Activated CD8-positive, alpha-beta T cell treated with anti-CD3 and anti-CD28 coated beads for 36 hours (primary cell): ENCODE measurements at places on chromosomes 2 and 18. TPM values are rescaled to one million over a fixed set of nuclear protein-coding genes. Genes with fewer than 3 reads are reported as not detected.

GRCh38 chr2:177332026-177332991 lies 60.3 kb upstream of the AGPS start:
- DNase-seq = peak; percentile 51
- H3K36me3 ChIP-seq = no peaks in the 10 kb centered on the region
- no peaks in the 10 kb centered on the region for H3K27me3 ChIP-seq
- H3K4me1 ChIP-seq = peaks cover 7% of the 10 kb centered on the region
- no peak overlapping the region for H3K4me3 ChIP-seq
- no peak overlapping the region for H3K27ac ChIP-seq

The CRYGC gene
- total RNA-seq = not detected

The ALPP gene
- total RNA-seq = not detected

The MEP1B gene
- not detected for total RNA-seq

GRCh38 chr2:127637236-127637630 lies 8.7 kb upstream of the GPR17 start:
- H3K27ac ChIP-seq = peak overlapping the region; percentile 30
- DNase-seq = no peak
- H3K36me3 ChIP-seq = no peaks in the 10 kb centered on the region
- no peaks in the 10 kb centered on the region for H3K27me3 ChIP-seq
- peaks cover 65% of the 10 kb centered on the region for H3K4me1 ChIP-seq

DNA sequence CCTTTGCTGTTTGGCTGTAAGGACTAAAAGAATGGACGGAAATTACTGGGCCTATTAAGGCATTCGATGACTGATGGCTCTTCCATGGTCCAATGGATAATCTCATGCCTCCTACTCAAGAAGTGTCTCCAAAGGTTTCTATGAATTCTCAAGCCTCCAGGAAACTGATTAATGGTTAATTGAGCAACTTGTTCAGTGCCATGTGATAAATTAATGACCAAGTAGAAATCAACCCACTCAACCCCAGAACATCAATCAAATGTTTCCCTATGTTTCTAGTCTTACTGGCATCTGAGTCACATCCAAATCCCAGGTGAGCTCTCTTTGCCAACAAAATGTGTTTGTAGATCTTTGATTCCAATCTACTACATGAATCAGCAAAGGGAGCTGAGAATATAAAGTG lies 103.6 kb downstream of the NXPH2 start:
- no peak overlapping the region for H3K4me3 ChIP-seq
- no peak for DNase-seq
- H3K27ac ChIP-seq = no peak overlapping the region

- no peak overlapping the region for H3K4me3 ChIP-seq
- no peak overlapping the region for H3K27ac ChIP-seq
- no peaks in the 10 kb centered on the region for H3K36me3 ChIP-seq
These were observed 68.2 kb upstream of the MC2R start for GRCh38 chr18:13983506-13983905.

GRCh38 chr2:152716805-152717227 lies 445 bp downstream of the PRPF40A start:
- peak overlapping the region; percentile 99 for H3K27ac ChIP-seq
- peak; percentile 51 for DNase-seq
- H3K36me3 ChIP-seq = peaks cover 55% of the 10 kb centered on the region
- H3K4me1 ChIP-seq = peaks cover 52% of the 10 kb centered on the region

- H3K4me3 ChIP-seq = no peak overlapping the region
- no peak for DNase-seq
- H3K27ac ChIP-seq = no peak overlapping the region
These were observed 161.9 kb upstream of the SKOR2 start for GRCh38 chr18:47413327-47413726.

DNA sequence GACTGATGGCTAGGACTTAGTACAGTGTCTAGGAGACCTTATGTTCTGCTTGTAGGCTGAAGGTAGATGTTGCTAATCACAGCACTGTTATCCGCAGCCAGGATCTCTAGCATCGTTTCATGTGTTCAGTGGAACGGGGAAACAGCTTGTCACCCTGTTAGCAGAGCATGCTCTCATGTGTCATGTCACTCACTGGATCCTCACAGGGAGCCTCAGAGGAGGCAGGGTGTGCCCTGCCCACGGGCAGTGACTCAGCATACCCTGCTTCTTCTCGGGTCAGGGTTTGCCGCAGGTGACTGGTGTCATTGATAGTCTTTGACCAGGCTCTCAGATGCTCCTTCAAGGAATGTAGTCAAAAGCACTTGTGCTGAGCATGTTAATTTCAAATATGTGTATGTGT lies 44.4 kb downstream of the RPIA start:
- H3K27ac ChIP-seq = peak overlapping the region; percentile 74
- no peaks in the 10 kb centered on the region for H3K27me3 ChIP-seq
- DNase-seq = peak; percentile 41
- H3K36me3 ChIP-seq = peaks cover 17% of the 10 kb centered on the region
- no peak overlapping the region for H3K4me3 ChIP-seq

GRCh38 chr2:215699700-215700538 lies 264.1 kb upstream of the FN1 start:
- no peak overlapping the region for H3K4me3 ChIP-seq
- H3K27me3 ChIP-seq = no peaks in the 10 kb centered on the region
- no peak for DNase-seq
- no peaks in the 10 kb centered on the region for H3K36me3 ChIP-seq

The NPHP1 gene
- total RNA-seq = 1.4 TPM

GRCh38 chr2:30280596-30281434 lies 49.5 kb downstream of the LBH start:
- H3K27ac ChIP-seq = no peak overlapping the region
- H3K4me1 ChIP-seq = peaks cover 37% of the 10 kb centered on the region
- H3K36me3 ChIP-seq = no peaks in the 10 kb centered on the region
- no peaks in the 10 kb centered on the region for H3K27me3 ChIP-seq

DNA sequence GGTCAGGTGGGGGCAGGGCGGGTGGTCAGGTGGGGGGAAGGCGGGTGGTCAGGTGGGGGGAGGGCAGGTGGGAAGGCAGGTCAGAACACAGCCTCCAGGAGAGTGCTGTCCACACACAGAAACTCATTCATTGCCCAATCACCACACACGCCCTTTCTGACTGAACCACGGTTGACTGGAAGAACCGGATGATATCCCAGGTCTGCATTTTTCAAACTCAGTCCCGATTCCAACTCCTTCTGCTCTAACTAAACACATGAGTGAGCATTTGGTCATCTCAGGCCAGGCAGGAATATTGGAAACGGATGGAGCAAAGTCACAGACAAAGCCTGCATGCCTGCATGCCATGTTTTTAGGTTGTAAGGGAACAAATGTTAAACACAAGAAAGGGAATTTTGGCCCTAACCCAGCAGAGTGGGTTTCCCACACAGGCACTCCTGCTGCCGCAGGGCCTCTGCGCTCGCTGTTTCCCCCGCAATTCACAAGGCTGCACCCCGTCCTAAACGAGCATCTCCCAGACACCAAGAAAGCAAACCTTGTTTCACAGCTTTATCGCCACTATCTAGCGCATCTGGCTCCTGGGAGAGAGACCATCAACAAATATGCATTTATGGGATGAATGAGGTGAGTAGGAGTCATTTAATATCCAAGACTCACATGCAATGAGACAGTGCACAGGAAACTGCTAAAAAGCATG lies 100.1 kb downstream of the ZNF516 start:
- H3K36me3 ChIP-seq = no peaks in the 10 kb centered on the region
- peaks cover 10% of the 10 kb centered on the region for H3K4me1 ChIP-seq
- no peak for DNase-seq
- H3K27ac ChIP-seq = no peak overlapping the region

The HOXD12 gene
- not detected for total RNA-seq

- no peaks in the 10 kb centered on the region for H3K27me3 ChIP-seq
- no peak overlapping the region for H3K4me3 ChIP-seq
- H3K27ac ChIP-seq = no peak overlapping the region
- no peak for DNase-seq
- no peaks in the 10 kb centered on the region for H3K4me1 ChIP-seq
These were observed 71.8 kb downstream of the SLC8A1 start for GRCh38 chr2:40380041-40380440.

The ANKRD53 gene
- total RNA-seq = not detected

The NEB gene
- 0.18 TPM for total RNA-seq

The TOGARAM2 gene
- 2.3 TPM for total RNA-seq

The C2orf92 gene
- total RNA-seq = 11.7 TPM

- H3K36me3 ChIP-seq = no peaks in the 10 kb centered on the region
- DNase-seq = no peak
- no peak overlapping the region for H3K4me3 ChIP-seq
- no peaks in the 10 kb centered on the region for H3K4me1 ChIP-seq
These were observed 21.7 kb upstream of the MEP1B start for GRCh38 chr18:32167980-32168730.

DNA sequence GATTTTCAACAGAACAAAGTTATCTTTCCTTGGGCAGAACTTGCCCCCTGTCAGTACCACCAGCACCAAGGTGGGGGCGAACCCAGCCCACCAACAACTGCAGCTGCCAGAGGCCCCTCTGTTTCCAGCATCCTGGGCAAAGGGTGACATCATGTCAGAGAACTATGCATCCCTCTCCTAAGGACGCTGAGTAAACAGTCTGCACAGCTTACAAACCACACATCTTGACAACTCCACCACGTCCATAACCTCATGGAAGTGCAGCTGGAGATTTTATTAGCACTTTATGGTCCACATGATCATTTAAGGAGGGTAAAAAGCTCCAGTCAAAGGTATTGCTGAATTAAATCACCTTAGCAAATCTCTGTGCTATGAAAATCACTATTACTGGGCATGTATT lies 40.4 kb downstream of the PIEZO2 start:
- H3K36me3 ChIP-seq = no peaks in the 10 kb centered on the region
- no peak overlapping the region for H3K4me3 ChIP-seq
- no peaks in the 10 kb centered on the region for H3K4me1 ChIP-seq
- H3K27me3 ChIP-seq = no peaks in the 10 kb centered on the region
- DNase-seq = no peak
- H3K27ac ChIP-seq = no peak overlapping the region

- H3K36me3 ChIP-seq = no peaks in the 10 kb centered on the region
- no peak for DNase-seq
- no peak overlapping the region for H3K4me3 ChIP-seq
- H3K27ac ChIP-seq = no peak overlapping the region
- no peaks in the 10 kb centered on the region for H3K4me1 ChIP-seq
These were observed 22.6 kb downstream of the ST6GAL2 start for GRCh38 chr2:106863387-106863786.

DNA sequence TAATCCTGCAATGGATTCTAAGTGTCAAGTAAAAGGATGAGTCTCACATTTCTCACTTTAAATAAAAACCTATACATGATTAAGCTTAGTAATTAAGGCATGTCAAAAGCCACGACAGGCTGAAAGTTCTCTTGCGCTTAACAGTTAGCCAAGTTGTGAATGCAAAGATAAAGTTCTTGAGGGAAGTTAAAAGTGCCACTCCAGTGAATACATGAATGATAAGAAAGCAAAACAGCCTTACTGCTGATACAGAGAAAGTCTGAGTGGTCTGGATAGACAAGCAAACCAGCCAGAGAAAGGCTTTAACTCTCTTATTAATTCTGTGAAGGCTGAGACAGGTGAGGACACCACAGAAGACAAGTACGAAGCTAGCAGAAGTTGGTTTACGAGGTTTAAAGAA lies 12.7 kb downstream of the THOC1 start:
- H3K4me1 ChIP-seq = no peaks in the 10 kb centered on the region
- H3K4me3 ChIP-seq = no peak overlapping the region
- no peaks in the 10 kb centered on the region for H3K27me3 ChIP-seq
- DNase-seq = no peak

The ZNF521 gene
- total RNA-seq = not detected

DNA sequence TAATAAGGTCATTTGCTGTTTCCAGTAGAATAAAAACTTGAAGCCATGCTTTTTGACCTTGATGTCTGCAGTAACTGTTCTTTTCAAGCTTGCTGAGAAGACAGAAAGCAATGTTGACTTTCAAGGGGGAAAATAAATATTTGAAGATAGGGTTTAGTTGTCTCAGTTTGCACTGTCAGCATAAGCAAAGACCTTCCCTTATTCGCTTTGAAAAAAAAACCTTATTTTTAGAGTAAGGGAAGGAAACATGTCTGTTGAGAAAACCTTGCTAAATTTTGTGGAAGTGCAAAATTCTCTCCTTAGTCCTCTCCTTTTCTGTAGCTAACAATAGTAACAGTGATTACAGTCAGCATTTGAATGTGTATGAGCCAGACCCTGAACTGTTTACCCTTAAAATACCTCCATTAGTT lies 43.1 kb downstream of the MAP4K4 start:
- DNase-seq = no peak
- no peaks in the 10 kb centered on the region for H3K27me3 ChIP-seq
- no peak overlapping the region for H3K27ac ChIP-seq
- peaks cover 78% of the 10 kb centered on the region for H3K4me1 ChIP-seq

DNA sequence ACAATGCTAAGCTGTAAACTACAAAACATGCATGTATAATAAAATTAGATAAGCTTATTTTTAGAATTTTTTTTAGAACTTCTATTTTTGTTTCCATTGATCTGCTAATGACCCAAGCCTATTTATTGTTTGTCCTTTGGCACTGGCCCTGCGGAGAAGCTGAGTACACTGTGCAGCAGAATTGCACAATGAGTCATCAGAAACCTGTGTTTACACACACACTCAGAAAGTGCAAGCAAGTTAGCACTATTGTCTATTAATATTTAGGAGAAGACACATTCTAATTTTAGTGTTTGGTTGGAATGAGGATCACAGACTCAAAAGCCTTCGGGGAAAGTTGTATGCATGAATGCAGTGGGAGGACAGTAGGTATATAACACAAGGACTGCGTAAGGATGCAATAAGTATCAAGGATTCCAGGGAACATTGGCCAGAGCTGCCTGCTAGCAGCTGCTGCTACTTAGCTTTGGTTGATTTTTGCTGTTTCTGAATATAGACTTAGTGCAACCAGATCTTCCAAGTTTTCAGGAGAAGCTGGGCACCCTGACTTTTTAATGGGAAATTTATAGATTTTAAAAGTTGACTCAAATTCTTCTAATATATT lies 128.2 kb downstream of the KCNH7 start:
- no peaks in the 10 kb centered on the region for H3K4me1 ChIP-seq
- no peaks in the 10 kb centered on the region for H3K27me3 ChIP-seq
- DNase-seq = no peak
- no peak overlapping the region for H3K27ac ChIP-seq
- H3K4me3 ChIP-seq = no peak overlapping the region

DNA sequence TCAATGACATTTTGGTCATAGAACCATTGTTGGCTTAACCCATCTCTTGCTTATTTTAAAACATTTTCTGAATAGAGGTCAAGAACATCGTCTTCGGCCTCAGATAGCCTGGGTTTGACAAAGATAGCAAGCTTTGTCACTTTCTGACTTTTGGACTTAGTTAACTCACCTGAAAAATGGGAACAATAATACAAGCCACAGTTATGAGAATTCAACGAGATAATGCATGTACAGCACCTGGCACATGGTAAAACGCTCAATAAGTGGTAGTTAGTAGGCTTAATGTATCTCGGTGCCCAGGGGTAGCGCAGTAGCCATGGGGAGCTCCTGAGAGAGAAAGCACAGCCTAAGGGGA lies 446 bp upstream of the COPS7B start:
- no peaks in the 10 kb centered on the region for H3K27me3 ChIP-seq
- peaks cover 56% of the 10 kb centered on the region for H3K4me1 ChIP-seq
- H3K36me3 ChIP-seq = peaks cover 6% of the 10 kb centered on the region
- no peak for DNase-seq
- peak overlapping the region; percentile 90 for H3K27ac ChIP-seq

DNA sequence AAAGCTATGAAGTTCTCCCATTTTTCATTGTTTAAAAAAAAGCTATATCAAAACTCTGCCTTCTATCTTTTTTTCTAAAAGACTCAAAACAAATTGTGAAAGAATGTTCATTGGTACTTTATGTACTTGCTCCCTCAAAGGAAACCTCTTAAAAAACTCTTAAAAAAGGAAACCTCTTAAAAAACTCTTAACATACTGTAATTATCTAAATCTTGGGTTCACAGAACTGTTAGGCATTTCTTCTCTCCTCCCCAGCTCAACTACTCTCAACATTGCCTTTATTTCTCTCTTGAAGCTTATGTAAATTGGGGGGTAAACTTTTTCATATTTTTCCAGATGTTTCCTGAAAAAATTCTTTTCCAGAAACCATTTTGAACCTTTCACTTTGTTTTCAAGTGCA lies 330.5 kb upstream of the SLC39A10 start:
- H3K4me1 ChIP-seq = peaks cover 3% of the 10 kb centered on the region
- DNase-seq = no peak
- no peak overlapping the region for H3K4me3 ChIP-seq
